NCI-H2107 (cell line): ENCODE measurements at places on chromosomes 2 and 18.

GRCh38 chr2:235669983-235670962 is 176.4 kb downstream of the AGAP1 start:
- no peak for DNase-seq

- DNase-seq = no peak
Observed at GRCh38 chr2:40844353-40845277, 392.7 kb upstream of the SLC8A1 start.

GRCh38 chr2:85890522-85891176 is 1.9 kb upstream of the ST3GAL5 start:
- no peak for DNase-seq

DNA sequence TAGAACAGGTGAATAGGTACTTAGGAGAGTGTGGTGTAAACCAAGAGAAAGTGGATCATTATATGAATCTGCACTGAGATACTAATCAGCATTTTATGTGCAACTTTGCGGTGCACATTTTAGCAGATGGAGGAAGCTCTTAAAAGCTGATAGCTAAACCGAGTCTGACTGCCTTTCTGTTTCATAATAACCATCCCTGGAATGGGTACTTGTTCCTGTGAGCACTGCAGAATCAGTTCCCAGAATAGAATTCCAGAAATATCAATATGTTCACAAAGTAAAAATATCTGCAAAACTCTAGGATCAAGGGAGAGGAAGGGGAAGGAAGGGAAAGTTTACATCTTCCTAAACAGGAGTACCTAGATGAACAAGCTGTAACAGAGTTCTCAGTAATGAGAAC is 432.2 kb upstream of the HNRNPA3 start:
- no peak for DNase-seq

GRCh38 chr2:54347622-54348021 is 91.6 kb upstream of the TSPYL6 start:
- no peak for DNase-seq

DNA sequence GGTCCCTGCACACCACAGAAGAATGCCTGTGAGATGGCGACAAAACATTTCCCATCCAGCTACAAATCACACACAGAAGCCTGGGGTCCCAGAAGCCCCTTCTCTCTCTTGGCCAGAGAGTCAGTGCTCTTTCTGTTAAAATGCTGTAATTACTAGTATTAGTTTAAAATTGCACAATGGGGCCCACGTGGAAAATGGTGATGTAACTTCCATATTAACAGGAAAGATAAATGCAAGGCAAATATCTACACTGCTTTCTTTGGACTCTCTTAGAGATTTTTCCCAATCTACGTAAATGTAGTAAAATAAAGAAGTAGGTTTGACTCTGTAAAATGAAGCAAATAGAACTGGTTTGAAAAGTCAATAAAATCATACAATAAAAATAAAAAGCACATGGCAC is 113.9 kb upstream of the TFCP2L1 start:
- DNase-seq = no peak

DNA sequence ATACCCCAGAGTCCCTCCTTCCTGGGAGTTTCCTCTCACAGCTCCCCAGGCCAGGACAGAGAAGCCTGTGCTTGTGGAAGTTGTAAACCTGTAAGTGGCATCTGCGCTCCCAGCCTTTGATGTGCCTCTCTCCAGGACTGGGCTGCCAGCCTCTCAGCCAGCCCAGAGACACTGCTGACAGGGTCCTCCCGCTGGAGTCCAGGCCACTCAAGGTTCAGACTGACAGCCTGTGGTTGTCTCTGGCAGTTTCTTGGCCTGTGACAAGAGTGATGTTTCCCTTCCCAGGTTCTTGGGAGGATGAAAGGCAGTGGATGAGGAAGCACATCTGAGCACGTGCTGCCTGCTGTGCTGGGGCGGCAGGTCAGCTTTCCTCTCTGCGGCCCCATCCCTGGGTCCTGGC is 3.0 kb downstream of the SLC35F6 start:
- DNase-seq = no peak

DNA sequence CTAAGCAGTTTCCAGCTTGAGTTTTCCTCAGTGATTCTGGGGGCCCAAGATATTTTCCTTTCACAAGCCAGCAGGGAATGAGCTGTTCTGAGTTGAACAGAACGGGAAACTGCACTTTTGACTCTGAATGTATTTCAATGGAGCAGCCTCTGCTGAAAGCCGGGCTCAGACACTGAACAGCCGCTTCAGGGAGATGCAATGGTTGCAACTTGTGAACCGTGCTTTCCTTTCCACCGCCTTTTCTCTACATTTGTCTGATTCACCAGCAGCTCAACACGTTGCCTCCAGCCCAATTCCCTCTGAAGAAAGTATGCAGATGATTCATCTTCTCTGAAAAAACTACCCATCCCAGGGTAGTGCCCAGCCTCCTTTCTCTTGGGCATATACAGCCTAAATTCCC is 119.3 kb upstream of the PKDCC start:
- DNase-seq = no peak

- DNase-seq = no peak
Observed at GRCh38 chr2:195537811-195538210, 119.2 kb upstream of the SLC39A10 start.

DNA sequence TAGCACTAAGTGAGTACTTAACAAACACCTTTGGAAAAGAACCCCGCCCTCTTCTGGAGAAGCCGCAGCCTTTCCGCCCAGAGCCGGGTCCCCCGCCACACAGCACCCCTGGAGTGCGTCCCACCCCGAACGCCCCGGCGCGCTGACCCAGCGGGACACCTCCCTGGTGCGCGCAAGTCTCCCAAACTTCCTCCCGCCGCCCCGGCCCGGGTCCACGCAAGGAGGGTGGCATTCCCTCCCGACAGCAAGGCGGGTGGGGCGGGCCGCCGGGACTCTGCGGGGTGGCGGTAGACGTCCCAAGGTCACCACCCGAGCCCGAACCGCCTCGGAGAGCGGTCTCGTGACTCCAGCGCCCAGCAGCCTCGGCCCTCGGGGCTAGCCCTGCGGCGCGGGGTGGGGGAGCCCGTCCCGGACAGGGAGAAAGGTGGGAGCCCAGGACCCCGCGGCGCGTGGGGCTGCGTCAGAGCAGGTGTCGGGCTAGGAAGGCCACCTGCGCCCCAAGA is 598 bp downstream of the CCDC93 start:
- no peak for DNase-seq

GRCh38 chr18:39425172-39425850 is 1859.7 kb upstream of the CELF4 start:
- no peak for DNase-seq

DNA sequence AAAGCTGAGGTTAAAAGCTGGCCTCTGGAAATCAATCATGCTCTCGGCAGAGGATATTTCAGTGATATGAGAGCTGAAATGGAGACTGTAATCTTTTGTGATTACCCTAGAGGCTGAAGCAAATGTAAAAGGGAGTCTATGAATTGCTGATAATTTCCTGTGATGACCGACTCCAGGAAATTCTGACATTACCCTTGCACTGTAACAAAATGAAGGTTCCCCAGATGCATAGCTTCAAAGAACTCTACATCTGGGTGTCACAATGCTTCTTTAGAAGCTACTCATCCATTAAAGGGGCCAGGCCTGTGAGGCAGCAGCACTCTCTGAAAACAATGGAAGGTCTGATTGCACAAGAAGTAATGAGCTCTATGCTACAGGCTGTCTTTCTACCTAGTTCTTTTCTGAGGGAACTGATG is 268.2 kb upstream of the SESTD1 start:
- no peak for DNase-seq

DNA sequence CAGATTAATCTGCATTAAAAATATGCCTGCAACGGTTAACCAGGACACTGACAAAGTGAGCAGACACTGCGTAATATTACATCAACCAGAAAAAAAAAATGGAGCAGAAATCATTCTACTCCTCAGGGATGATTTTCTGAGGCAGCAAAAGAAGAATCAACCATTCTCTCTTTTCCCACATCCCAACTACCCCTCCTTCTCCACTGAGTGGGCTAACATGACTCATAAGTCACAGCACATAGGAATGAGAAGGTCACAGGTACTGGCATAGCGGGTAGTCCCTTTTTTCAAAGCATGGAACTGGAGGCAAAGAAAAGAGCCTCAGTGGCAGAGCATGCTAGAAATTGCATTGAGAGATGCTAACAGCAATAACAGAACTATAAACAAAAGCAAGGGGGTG is 54.3 kb upstream of the TSPYL6 start:
- no peak for DNase-seq

DNA sequence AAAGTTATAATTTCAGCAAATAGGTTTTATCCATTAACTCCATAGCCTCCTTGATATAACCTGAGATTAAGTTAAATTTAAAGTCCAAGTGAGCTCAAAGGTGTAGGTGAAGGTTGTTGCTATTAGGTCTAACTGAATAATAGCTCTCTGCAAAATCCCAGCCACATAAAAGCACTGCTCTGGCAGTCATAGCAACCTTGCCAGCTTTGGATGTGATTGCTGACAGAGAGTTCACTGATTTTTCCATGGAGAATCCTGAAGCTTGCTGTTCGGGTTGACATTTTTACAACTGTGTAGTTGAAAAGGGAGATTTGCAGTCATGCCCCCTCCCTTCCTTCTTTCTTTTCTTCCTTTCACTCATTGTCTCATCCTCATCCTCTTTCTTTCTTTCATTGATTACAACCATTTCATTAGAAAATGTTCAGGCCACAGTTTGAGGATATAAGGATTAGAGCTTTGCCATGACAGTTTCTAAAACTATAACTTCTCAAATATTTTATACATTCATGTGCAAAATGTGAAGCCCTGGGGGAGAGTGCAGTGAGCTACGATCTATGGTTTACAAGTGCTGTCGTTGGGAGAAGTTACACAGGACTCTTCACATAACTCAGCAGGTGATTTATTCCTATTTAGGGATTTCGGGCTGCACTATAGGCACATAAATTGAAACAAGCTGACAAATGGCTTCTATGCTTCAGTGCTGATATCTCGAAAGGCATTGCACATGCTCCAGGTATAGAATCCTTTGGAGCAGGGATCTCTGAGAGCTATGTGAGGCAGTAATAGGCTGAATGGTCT is 193.8 kb downstream of the LRRTM4 start:
- no peak for DNase-seq

DNA sequence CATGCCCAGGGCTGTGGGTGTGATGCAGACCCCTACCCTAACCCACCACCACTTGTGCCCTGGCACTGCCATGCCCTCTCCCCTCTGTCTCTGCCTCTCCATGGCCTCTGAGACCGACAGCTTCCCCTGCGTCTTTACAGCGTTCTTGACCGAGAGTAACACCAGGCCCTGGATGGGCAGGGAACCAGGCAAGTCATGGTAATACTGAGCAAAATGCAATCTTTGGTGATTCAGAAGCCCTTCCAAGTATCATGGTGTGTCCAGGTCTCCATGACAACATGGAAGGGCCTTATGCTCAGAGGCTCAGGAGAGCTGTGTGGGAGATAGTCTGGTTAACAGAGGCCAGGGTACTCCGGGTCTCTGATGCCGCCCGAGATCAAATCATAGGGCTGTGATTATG is 176.1 kb downstream of the KLHL29 start:
- DNase-seq = no peak

- peak; percentile 67 for DNase-seq
Observed at GRCh38 chr2:177338177-177338721, 54.3 kb upstream of the AGPS start.

- DNase-seq = no peak
Observed at GRCh38 chr2:228707846-228708245, 526.4 kb upstream of the SPHKAP start.

- no peak for DNase-seq
Observed at GRCh38 chr2:60853531-60853930, 27.8 kb upstream of the REL start.

DNA sequence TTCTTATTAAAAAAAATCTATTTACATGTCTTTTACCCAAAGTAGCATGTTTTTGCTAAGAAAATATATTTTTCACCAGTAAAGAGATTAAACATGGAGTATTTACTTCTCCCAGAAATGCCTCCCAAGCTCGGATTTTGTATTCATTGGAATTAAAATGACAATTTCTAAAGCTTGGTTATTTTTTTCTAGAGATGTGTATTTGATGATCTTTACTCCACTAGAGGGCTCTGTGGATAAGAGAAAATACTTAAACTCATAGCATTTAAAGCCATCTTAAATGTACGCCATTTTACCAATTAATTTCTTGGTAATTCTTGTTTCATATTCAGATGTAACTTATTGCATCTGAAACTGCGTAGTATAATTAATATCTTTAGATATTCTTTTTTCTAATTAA is 461.4 kb downstream of the GALR1 start:
- DNase-seq = no peak

GRCh38 chr2:6054161-6054671 is 362.0 kb downstream of the SOX11 start:
- no peak for DNase-seq

GRCh38 chr2:15976354-15976753 is 36.0 kb downstream of the MYCN start:
- DNase-seq = no peak

DNA sequence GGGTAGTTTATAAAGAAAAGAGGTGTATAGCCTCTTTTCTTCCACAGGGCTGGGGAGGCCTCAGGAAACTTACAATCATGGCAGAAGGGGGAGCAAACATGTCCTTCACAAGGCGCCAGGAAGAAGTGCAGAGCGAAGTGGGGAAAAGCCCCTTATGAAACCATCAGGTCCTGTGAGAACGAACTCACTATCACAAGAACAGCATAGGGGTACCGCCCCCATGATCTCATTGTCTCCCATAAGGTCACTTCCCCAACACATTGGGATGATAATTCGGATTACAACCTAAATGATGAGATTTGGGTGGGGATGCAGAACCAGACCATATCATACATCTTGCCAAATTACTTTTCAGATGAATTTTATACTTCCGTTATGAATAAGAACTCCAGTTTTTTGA is 32.4 kb downstream of the RALB start:
- no peak for DNase-seq

DNA sequence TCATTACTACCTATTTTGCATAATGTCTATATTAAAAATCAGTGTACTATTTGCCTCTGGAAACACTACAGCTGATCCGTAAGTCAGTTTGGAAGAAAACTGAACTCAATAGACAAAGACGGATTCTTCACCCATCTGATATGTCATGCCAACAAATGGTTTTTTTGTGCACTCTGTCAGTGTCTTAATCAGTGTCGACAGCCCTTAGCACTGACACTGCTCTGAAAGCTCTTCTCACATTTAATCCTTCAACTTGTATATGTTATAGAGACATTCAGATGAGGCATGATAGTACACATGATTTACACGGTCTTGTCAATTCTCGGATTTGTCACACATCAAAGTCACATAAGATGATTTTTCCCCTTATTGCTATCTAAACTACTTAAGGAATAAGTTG is 347.5 kb upstream of the GALNT5 start:
- DNase-seq = no peak

DNA sequence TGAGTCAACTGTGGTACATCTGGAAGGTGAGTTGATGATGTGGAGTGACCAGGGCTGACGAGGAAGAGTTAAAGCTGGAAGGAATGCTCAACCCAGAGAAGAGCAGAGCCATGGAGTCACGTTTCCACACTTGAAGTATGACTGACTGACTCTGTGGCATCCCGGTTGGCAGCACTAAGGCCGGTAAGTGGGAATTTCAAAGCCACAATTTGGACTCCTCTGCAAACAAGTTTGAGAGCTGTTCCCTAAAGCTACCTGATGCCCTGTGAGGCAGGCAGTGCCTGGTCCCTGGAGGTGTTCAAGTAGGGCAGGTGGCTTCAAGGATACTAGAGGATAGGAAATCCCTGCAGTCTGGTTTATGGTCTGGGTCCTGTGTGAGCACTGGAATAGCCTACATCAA is 69.3 kb upstream of the ITGB6 start:
- DNase-seq = peak; percentile 59

- no peak for DNase-seq
Observed at GRCh38 chr2:237563816-237564215, 2.6 kb upstream of the PRLH start.
